ENCODE measurements at places on chromosomes 12 and 14. TPM values are rescaled to one million over a fixed set of nuclear protein-coding genes. Genes with fewer than 3 reads are reported as not detected.

The ITGB7 gene
- 0.98 TPM for total RNA-seq

The TSPAN19 gene
- not detected for total RNA-seq

The BCL7A gene
- total RNA-seq, result 14.5 TPM

The CLEC9A gene
- total RNA-seq, result not detected

The C1QL4 gene
- 2.1 TPM for total RNA-seq

All from Panc1 (cell line).